ENCODE measurements at places on chromosomes 2 and 18. TPM values are rescaled to one million over a fixed set of nuclear protein-coding genes. Genes with fewer than 3 reads are reported as not detected.

Gene MARCO
- total RNA-seq = 22.0 TPM

GRCh38 chr2:234488913-234489451 is 7.9 kb downstream of the ARL4C start:
- no peak for DNase-seq

DNA sequence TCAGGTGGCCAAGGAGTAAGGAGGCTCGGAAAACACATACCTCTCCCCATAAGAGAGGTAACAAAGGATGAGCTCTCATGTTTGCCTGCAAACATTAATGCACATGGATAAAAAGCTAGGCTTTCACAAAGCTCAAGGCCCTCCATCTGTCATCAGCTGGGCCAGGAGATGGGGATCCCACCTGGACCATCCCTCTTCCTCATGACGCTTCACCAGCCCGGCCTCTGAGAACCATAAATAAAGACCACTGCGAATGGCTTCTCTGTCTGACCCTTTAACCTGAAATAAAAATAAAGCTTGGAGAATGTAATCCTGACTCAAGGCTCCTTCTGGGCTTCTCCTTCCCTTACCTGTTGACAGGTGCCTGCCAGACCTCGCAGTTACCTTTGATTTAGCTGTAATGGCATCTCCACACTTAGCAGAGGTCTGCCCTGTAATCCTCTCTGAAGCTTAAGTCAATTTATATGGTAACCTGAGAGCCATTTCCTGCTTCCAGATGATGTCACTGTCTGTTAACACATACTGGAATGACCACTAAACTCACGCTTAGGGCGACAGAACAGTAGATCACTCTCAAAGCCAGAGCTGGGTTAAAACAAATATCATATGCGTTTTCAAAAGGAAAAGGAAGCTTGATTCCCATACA is 29.3 kb upstream of the FOXI3 start:
- no peak for DNase-seq

Gene THADA
- total RNA-seq = 40.8 TPM
